ENCODE measurements at places on chromosomes 2 and 18.

DNA sequence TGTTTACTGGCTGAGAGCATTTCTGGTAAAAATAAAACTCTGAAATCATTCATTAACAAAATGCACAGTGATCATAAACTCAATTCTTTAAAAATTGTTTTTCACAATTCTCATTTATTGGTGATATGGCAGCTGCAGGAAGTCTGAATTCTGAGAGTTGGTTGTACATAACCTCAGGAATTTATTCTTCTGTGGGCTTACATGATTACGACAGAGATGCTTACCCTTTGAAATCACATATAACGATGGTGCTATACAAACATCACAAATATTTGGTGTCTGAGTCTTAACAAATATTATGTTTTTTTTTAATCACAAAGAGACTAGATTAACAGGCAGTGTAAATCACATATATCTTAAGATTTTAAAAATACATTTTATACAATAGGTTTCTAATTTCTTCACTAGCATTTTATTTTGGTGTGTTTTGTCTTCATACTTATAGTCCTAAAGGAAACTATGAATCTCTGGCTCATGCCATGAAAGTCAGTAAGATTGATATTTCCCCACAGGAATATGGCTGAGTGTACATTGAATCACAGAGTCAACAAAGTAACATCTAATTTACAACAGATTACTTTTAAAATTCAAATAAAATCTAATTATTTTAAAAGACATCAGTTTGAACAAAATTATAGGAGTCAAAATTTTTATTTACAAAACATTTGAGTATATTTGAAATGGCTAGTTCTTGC lies 318.8 kb upstream of the THUMPD2 start:
- DNase-seq = no peak

GRCh38 chr2:177589186-177589585 lies 196.6 kb downstream of the AGPS start:
- DNase-seq = no peak

- DNase-seq = no peak
Measured at GRCh38 chr2:36634981-36635597, 37.1 kb upstream of the FEZ2 start.

GRCh38 chr18:22275706-22276333 lies 106.4 kb downstream of the GATA6 start:
- DNase-seq = no peak

GRCh38 chr2:216231867-216232266 lies 122.7 kb downstream of the XRCC5 start:
- DNase-seq = no peak

- no peak for DNase-seq
Measured at GRCh38 chr2:162926501-162926900, 87.9 kb upstream of the KCNH7 start.

DNA sequence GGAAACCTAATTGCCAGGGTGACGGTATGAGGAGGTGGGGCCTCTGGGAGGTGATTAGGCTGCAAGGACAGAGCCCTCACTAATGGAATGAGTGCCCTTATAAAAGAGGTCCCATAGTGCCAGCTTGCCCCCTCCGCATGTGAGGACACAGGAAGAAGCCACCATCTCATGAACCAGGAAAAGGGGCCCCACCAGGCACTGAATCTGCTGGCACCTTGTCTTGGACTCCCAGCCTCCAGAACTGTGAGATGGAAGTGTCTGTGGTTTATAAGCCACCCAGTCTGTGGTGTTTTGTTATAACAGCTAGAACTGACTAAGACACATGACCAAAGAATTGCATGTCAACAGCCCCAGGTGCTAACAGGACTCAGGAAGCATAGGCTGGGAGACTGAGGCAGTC lies 214.3 kb downstream of the MGAT5 start:
- no peak for DNase-seq

- DNase-seq = no peak
Measured at GRCh38 chr2:25308599-25308998, 33.1 kb downstream of the DNMT3A start.

DNA sequence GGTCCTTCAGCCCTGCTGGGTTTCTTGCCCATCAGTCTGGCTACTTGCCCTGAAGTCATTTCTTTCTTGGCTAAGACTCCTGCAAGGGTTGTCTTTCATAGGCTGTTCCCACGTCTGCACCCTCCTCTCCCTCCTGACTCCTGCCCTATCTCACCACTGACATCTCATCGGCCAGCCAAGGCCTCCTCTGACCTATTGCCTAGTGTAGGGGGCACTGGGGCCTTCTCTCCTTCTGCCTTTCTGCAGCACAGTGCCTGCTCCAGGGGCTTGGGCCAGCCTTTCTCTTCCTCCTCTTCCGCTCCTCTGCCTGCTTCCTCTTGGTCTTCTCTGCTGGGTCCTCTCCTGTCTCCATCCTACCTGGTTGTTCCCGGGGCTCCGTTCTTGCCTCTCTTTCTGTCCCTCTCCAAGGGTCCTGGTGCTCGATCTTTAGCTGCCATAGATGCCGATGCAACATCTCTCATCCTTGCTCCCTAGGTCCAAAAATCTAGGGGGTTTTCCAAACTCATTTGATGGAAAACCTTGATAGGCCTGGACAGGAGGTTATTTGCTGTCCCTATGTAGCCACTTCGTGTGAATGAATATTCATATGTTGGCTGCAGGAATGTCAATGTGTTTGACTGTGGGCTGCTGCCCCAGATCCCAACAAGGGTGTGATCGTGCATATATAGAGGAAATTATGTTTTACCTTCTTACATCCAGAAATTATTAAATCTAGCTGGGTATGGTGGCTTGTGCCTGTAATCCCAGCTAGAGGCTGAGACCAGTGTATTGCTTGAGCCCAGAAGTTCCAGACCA lies 9.7 kb upstream of the NT5DC4 start:
- no peak for DNase-seq

All from WERI-Rb-1 (cell line).